Stimulated activated CD4-positive, alpha-beta T cell treated with anti-CD3 and anti-CD28 coated beads, TNF-alpha, amount 100 ng/mL, for 4 hours (primary cell): ENCODE measurements at places on chromosomes 13 and 19.

- no peak for DNase-seq
Observed at GRCh38 chr13:103200118-103200885, 134.1 kb upstream of the SLC10A2 start.

DNA sequence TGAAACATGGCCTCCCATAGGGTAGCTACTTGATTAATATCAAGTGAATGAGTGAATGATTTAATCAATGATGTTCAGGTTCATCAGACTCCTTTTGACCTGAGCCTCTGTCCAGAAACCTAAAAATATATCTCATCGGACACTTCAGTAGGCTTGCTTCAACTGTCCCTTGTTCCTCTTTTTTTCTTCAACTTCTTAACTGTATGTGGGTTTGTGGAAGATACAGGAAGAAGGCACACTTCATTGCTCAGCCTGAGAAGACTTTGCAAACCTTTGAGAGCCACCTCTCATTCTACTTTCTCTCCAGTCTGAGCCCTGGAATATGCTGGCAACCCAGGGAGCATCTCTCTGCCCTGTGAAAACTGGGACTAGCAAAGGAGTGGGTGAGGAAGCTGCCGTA, 557.0 kb downstream of the FGF9 start:
- DNase-seq = no peak

GRCh38 chr19:1122972-1123363, 19.2 kb downstream of the GPX4 start:
- no peak for DNase-seq

DNA sequence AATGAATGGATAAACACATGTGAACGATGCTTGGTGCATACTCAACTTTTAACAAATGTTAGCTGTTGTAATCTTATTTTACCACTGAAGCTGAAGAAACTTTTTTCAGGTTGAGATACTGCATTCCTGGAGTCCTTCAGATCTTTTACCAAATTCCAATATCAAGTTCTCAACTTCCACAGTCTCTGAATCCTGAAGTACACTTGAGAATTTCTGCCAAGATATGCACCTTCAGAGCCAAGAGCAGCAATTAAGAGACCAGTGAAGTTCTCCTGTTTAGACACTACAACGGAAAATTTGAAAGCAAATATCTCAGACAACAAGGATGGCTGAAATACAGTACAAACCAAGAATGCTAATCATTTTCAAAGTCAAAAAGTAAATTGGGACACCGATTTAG, 84.6 kb upstream of the MTIF3 start:
- no peak for DNase-seq

GRCh38 chr13:79939689-79940088, 401.2 kb downstream of the SPRY2 start:
- DNase-seq = no peak

- no peak for DNase-seq
Observed at GRCh38 chr13:91725646-91726045, 327.2 kb downstream of the GPC5 start.

- no peak for DNase-seq
Observed at GRCh38 chr13:110125613-110126272, 181.2 kb downstream of the COL4A1 start.

DNA sequence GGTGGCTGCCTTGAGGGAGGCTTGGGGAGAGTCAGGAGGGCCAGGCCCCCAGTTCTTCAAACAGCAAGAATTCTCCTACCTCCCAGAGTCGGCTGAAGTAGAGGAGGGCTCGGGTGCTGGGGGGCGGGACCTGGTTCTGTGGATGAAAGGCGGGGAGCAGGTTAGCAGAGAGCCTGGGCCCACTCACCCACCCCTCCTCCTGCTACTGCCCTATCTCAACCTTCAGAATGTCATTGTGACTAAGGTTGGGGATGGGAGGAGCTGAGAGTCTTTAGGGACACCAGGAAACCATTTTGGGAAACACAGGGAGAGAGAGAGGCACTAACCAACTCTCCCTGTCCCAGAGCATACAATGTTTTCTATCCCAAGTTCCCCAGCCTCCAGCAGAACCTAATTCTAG, 10.7 kb downstream of the DMKN start:
- no peak for DNase-seq

DNA sequence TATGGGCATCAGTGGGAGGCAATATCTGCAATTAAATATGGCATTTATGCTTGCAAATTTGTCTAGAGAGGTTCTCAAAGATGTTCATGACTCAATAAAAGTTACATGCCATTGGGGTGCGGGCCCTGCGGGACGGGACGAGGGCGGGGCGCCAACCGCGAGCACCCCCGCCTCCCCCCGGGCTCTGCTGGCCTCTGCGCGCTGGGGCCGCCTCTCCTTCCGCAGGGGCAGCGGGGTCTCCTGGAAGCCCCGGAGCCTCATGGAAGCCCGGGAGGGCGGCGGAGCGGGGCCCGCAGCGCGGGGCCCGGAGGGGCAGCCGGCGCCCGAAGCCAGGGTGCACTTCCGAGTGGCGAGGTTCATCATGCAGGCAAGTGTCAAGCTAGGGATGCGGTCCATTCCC, 179.2 kb downstream of the TPTE2 start:
- no peak for DNase-seq

GRCh38 chr19:16516923-16517610, 20.9 kb downstream of the C19orf44 start:
- no peak for DNase-seq

DNA sequence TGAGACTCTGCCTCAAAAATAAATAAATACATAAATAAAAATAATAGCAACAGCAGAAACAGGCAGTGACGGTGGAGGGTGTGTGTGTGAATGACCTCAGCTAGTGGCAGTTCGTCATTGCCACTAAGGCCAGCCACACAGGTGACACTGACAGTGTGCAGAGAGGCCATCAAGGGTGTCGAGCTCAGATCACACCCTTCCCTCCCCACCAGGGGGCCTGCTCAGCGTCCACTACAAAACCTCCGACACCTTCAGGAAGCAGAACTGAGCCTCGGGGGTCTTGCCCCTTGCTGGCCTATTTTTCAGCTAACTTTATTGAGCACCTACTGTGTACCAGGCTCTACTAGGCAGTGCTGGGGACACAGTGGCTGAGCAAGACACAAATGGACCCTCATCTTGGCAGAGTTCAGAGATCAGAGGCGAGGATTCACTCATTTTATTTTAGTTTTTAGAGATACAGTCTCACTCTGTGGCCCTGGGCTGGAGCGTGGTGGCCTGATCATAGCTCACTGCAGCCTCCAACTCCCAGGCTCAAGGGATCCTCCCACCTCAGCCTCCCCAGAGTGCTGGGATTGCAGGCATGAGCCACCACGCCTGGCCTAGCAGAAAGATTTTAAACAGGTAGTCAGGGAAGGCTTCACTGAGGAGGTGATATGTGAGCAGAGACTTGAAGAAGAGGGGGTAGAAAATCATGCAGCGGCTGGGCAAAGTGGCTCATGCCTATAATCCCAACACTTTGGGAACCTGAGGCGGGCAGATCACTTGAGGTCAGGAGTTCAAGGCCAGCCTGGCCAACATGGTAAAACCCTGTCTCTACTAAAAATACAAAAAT, 30.3 kb upstream of the SEMA6B start:
- no peak for DNase-seq

DNA sequence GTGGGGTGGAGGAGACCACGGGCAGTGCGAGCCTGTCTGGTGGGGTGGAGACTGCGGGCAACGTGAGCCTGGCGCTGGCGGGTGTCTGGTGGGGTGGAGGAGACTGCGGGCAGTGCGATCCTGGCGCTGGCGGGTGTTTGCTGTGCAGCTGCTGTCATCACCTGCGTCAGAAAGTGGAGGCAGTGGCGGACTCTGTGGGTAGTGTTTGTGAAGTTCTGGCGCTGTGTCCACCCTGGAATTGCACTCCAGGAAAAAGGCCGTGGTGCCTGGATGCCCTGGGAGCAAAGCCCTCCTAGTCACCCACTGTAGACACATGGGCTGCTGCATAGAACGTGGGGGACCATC, 6.2 kb downstream of the TEX29 start:
- DNase-seq = no peak

GRCh38 chr13:99994638-99995020, 13.0 kb downstream of the ZIC2 start:
- no peak for DNase-seq
